ENCODE measurements at places on chromosomes 2 and 18. TPM values are rescaled to one million over a fixed set of nuclear protein-coding genes. Genes with fewer than 3 reads are reported as not detected.

Gene M1AP
- not detected for total RNA-seq

Gene IGFBP2
- 0.73 TPM for total RNA-seq

Gene NOP58
- 393 TPM for total RNA-seq

Gene ANKRD30BL
- total RNA-seq: not detected

Gene MERTK
- total RNA-seq: 0.42 TPM

Gene STAT4
- 71.7 TPM for total RNA-seq

Gene ANKRD44
- total RNA-seq: 75.0 TPM

Gene CYTIP
- 183 TPM for total RNA-seq

Gene MCM6
- 185 TPM for total RNA-seq

Gene FMNL2
- total RNA-seq: 3.2 TPM

Gene MOCOS
- total RNA-seq: 0.34 TPM

Gene MSTN
- total RNA-seq: not detected

Gene CNTNAP5
- not detected for total RNA-seq

DNA sequence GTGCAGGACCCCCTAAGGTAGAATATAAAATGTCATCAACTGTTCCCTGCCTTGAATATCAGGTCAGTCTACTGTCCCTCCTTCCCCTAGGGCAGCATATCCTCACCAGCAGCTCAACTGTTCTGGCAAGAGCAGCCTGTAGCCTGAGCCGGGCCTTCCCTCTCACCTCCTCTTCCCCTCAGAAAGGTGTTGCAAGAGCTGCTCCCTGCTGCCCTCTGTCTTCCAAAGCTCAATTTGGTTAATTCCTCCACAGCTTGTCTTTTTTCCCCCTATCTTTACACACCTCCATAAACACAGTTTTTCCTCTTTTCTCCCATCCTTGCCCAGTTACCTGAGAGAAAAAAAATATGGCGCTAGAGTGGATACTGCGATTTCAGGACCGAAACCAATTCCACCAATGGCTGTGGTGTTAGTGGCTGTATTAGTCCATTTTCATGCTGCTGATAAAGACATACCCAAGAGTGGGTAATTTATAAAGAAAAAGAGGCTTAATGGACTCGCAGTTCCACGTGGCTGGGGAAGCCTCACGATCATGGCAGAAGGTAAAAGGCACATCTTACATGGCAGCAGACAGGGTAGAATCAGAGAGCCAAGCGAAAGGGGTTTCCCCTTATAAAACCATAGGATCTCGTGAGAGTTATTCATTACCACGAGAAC lies 184.7 kb downstream of the MREG start:
- DNase-seq: peak; percentile 5

DNA sequence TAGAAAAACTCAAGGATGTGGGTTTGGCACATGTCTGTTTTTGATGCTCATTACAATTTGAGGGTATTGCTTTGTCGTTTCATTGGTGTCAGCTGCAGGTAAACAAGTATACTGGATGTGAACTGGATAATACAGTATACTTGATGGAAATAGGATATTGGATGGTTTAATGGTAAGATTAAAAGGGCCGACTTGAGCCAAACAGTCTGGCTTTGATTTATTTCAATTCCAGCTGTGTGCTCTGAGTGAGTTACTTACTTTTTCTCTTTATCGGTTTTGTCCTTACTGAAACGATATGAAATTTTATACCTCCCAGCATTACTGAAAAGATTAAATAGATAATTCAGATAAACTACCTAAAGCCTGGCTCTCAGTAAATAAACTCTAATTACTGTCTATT lies 227.6 kb downstream of the ASXL3 start:
- no peak for DNase-seq

GRCh38 chr2:43127208-43127940 lies 99.0 kb downstream of the ZFP36L2 start:
- DNase-seq: peak; percentile 93

- DNase-seq: no peak
These were observed 66.6 kb downstream of the ZFP36L2 start for GRCh38 chr2:43159797-43160196.

- no peak for DNase-seq
These were observed 385.5 kb downstream of the SETBP1 start for GRCh38 chr18:45066210-45066609.

GRCh38 chr18:26540043-26540628 lies 8.2 kb downstream of the KCTD1 start:
- no peak for DNase-seq

GRCh38 chr2:10794876-10795275 lies 17.7 kb downstream of the PDIA6 start:
- no peak for DNase-seq

DNA sequence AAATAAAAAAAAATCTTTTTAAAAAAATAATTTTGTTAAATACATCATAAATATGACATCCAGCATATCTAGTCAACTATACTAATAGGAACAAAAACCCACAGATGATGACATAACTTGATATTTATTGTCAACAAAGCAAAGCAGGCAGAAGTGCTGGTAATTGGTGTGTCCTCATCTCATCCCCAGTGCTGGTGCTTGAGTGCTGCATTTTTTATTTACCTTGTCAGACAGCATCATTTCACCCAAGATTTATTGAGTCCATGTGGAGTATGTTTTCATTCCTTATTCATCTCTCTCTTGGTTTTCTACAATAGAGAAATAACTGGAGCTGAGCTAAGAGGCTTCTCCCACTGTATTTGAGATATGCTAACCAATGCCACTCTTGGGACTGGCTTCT lies 191.6 kb upstream of the SLC14A2 start:
- no peak for DNase-seq

DNA sequence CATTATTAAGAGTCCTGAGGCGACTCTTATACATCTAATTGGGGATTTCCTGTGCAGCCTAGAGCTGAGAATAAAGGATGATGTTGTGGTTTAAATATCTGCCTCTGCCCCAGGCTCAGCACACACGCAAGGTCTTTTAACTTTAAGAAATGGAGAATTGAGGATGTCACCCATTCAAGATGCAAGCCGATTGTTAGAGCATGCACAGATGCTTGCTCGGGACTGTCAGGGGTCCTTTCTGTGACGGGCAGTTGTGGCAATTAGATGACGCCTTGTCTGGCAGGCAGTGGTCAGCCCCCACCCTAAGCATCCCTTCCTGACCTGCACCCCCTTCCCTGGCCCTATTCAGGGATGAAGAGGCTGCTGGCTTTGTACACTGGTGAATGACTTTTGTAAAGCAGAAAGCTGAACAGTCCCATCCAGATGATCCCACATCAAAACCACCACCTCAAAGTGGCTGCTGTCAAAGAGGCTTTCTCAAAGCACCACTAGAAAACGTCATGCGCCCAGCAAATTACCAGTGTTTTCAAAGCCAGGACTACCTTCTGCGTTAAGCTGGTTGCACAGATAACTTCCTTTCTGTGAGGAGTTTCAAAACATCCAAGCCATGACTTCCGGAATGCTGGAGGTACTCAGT lies 23.7 kb downstream of the FAM178B start:
- peak; percentile 68 for DNase-seq

DNA sequence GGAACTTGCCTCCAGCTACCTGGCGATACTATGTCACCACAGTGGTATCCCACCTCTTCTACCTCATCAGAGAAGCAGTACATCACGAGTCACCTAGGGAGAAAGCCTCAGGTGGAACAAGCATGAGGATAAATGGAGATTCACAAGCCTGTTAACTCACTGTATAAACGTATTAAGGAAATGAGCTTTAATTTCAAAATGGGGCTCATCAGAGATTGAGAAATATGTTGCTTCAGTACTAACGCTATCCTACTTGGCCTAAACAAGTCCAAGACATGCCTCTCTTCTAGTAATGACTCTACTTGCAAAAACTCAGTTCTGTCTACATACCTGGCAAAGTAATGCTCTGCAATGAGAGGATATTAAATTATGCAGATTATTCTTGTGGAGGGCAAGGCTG lies 4.3 kb downstream of the SLC39A6 start:
- no peak for DNase-seq

- DNase-seq: no peak
These were observed 623.5 kb downstream of the EPHA4 start for GRCh38 chr2:220948579-220948978.

GRCh38 chr2:233656443-233656842 lies 15.3 kb upstream of the UGT1A9 start:
- DNase-seq: no peak

DNA sequence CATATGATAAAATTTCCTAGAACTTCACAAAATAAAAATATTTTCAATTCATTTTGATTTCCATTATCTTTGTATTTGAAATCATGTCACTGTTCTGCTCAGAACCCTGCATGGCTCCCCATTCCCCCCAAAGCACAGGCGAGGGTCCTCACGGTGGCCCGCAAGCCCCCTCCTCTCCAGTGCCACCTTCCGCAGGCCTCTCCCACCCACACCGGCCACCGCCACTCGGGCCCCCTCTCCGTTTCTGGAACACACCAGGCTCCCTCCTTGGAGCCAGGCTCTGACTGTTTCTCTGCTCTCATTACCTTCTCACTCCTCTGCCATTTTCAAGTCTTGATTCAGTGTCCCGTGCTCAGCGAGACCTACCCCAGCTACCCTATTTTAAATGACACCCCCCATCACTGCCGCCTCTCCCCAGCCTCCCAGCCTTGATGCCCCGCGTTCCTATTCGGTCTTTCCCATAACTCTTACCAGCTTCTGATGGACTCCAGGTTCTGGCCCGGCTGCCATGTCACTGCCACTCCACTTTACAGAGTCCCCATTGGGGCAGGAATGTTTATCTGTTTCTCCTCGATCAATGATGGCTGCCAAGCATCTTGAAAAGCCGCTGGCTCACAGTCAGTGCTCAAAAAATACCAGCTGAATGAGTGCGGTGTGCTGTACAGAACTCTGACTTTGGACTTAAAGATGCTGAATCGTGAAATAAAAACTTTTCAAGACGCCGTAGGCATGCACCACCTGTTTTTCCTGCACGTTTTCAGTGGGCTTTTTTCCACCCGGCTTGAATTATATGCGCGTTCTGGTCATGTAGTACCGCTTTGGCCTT lies 201.0 kb downstream of the GBX2 start:
- DNase-seq: no peak

- DNase-seq: no peak
These were observed 73.0 kb upstream of the KCTD1 start for GRCh38 chr18:26621161-26622026.

GRCh38 chr18:73752546-73752945 lies 395.1 kb downstream of the FBXO15 start:
- no peak for DNase-seq

DNA sequence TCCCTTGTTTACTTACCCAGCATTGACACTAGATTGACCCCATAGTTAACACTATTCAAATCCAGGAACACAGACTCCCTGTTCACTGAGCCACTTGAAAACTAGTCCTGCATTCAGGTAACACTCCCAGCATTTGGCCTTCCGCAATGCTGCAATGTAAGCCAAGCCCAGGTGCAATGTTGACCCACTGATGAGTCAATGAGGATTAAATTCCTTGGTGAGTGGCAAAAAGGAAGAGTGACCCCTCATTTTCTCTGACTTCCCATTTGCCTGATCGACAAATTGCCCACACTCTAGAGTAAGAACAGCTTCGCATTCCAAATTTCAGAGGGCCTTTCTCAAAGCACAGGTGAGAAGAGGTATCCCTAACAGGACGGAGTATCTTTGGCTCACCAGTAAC lies 251.9 kb downstream of the FBXO15 start:
- DNase-seq: no peak

DNA sequence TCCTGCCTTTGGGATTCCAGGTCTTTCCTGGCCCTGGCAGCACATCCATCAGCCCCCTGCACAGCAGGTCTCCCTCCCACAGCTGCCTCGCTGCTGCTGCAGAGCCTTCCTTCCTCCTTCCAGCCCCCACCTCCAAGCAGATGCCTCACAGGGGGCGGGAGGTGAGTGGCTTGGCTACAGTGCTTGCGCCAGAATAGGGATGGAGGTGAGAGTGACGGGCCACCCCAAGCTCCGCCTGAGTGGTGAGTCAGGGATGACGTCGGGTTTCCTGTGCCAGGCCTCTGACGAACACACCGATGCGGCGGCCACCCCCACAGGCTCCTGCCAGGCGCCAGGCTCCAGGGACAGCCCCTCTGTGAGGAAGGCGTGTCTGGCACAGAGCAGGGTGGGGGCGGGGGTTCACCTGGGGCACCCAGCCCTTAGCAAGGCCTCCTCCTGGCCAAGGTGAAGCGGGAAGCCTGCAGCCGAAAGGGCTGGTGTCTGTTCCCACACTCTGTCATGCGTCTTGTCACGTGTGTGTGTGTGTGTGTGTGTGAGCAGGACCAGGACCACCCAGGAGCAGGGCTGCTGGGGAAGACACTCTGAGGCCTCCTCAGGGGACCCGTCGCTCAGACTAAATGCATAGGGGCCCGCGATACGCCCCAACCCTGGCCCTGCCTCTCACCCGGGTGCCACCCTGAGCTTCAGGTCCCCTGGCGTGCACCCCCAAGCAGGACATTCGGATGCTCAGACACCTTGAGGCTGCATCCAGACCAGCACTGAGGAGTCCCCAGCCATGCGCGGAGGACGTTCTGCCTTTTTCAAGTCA lies 3.4 kb upstream of the DUSP2 start:
- peak; percentile 98 for DNase-seq

- no peak for DNase-seq
These were observed 61.9 kb downstream of the ASAP2 start for GRCh38 chr2:9268301-9269080.

- DNase-seq: no peak
These were observed 53.2 kb upstream of the GPR45 start for GRCh38 chr2:105188343-105188742.

- no peak for DNase-seq
These were observed 707.2 kb upstream of the REG3G start for GRCh38 chr2:78318275-78318674.

GRCh38 chr2:26000561-26001082 lies 18.3 kb upstream of the KIF3C start:
- no peak for DNase-seq

- DNase-seq: no peak
These were observed 900 bp downstream of the C18orf32 start for GRCh38 chr18:49486134-49486533.

DNA sequence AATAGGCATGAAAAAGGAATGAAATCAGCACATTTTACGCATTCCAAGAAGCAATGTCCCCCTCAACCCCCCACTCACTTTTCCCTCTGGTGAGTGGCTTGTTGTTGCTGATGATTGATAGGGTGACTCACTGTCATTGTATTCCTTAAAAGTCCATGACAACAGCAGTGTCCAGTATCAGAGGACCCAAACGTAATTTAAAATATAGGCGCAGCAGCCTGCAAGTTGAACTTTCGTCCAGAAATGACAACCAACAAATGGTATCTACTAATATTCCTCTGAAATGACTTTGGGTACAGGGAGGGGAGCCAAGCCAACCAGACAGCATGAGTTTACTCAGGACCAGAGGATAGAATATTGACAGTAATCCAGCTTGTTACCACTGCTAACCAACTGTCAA lies 182.9 kb upstream of the SIX3 start:
- DNase-seq: no peak

- no peak for DNase-seq
These were observed 63.5 kb downstream of the KIAA2012 start for GRCh38 chr2:202136526-202136925.

Data from activated T-cell treated with anti-CD3 and anti-CD28 coated beads, Interleukin-2, amount 50 U/mL, for 4 hours (primary cell).